ENCODE measurements at places on chromosomes 11 and 22.

GRCh38 chr11:58616594-58616993 is 5.9 kb upstream of the CNTF start:
- DNase-seq: no peak

- no peak for DNase-seq
Observed at GRCh38 chr22:36204632-36205015, 3.0 kb upstream of the APOL4 start.

DNA sequence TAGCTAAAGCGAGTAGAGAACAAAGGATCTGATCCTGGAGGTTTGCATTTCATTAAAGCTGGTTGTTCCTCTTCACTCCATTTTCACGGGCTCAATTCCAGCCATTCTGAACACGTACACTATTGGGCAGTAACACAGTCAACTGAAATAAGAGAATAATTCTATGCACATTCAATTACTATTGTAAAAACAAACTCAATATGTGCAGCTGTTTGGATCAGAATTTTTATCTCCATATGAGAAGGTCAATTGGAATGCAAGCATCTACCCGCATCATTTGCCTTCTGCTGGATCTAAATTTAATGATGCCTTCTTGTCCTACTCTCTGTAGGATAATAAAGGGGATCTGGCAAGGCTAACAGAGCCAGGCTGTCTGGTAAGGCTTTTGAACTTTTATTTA is 562.8 kb upstream of the CCDC179 start:
- no peak for DNase-seq

- DNase-seq: no peak
Observed at GRCh38 chr11:66739983-66740382, 11.0 kb upstream of the SPTBN2 start.

- DNase-seq: no peak
Observed at GRCh38 chr11:8671651-8672062, 10.8 kb downstream of the TRIM66 start.

- no peak for DNase-seq
Observed at GRCh38 chr11:128686021-128686741, 7.7 kb upstream of the FLI1 start.

DNA sequence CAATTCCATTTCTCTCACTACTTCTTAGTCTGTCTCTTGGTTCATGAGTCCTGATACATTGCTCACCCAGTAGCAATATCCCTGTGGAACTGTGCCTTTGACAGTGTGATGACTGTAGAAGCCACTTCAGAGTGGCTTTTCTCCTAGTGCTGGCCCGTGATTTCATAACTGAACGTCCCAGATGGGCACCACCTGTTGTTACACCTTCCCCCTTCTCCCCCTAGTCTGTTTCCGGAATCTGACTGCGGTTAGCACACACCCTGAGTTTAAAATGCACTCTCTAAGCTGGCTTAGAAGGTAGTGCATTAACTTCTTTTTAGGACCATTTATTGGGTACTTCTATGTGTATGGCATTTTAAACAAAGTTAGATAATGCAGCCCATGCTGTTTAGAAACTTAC is 83.0 kb downstream of the ALX4 start:
- DNase-seq: no peak

- DNase-seq: no peak
Observed at GRCh38 chr11:11044137-11044855, 186.4 kb upstream of the ZBED5 start.

DNA sequence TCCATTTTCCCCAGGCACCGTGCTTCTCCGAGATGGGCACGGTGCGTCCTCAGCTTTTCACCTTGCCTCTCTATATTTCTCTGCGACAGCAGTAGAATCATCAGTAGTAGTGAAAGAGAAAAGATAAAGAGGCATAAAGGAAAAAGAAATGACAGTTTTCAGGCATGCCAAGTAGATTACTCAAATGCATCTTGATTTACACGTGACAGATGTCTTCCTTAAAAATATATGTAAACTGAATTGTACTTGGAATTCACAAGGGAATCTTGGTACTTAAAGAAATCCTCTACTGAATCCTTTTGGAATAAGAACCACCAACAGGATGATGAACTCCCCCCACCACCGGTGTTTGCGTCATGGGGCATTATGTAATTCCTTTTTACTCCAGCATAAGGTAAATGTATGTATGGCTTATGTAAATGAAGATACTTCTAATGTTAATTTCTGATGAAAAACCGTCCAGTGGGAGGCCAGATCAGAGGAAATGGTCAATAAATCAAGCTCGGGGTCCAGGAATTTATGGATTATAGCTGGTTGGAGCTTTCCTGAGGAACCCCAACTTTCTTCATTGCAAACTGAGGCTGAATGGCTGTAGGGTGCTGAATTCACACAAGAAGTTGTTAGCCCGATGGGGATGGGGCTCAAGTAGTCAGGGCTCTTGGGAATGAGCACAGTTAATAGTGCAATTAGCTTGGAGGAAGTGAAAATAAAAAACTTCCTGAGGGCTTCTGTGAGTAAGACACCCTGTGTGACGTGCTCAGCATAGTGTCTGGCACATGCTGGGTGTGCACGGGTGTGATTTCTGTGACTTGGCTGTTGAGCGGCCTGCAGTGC is 630.4 kb downstream of the OPCML start:
- no peak for DNase-seq

DNA sequence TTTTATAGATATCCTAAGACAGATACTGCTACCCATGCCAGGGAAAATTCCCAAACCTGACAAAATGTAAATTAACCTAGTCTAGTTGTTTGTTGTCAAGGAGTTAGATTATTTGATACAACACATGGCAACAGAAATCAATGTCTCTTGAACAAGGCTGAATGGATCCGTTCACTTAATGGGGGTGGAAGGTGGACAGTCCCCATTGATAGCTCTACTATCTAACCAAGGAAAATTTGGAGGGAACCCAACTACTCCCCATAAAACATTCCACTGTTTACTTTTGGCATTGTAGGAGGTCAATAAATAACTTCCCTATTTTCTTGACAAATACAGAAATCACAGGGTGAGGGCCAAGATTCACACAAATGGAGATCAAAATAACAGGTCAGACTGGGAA is 117.9 kb upstream of the GRIA4 start:
- no peak for DNase-seq

- DNase-seq: no peak
Observed at GRCh38 chr11:69013009-69013951, at the start of gene MRGPRF. MRGPRF (minus strand) TSS chr11:69013246; CDS start chr11:69009901, 3,345 bp downstream.

DNA sequence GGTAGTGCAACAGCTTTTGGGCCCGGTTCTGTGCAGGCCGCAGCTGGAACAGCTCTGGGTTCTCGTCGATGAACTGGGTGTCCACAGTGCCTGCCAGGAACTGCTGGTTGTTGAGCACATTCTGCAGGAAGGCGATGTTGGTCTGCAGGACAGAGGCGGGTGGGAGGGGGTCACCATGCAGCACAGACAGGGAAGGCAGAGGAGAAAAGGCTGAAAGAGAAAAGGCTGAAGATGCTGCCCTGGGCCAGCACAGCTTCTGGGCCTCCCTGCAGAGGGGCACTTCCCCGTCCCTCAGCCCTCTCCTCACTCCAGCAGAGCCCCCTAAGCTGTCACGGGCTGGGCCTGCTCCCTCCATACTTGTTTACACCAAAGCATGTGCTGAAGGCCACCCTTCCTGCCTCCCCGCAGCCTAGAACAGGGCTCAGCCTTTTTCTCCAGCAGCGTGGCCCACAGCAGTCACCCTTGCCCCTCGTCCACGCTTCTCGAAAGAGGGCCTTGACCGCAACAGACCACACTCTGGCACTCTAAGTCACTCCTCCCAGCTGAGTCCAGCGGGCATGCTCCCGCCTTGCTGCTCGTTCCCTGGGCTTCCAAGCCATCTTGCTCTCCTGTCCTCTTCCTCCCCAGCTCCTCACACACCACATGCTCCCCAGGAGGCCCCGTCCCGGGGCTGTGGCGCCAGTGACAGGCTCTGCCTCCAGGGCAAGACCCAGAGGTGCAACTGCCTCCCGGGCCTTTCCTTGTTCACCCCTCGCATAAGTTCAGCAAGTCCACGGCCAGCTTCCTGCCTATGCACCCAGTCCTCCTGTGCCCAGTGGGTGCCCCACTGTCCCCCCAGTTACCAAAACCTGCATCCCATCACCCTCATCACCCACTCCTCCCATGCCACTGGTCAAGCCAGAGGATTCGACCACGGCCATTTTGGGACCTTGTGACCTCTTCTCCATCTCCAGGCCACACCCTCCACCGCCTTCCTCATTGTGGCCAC is 3.3 kb upstream of the LRFN4 start:
- no peak for DNase-seq

DNA sequence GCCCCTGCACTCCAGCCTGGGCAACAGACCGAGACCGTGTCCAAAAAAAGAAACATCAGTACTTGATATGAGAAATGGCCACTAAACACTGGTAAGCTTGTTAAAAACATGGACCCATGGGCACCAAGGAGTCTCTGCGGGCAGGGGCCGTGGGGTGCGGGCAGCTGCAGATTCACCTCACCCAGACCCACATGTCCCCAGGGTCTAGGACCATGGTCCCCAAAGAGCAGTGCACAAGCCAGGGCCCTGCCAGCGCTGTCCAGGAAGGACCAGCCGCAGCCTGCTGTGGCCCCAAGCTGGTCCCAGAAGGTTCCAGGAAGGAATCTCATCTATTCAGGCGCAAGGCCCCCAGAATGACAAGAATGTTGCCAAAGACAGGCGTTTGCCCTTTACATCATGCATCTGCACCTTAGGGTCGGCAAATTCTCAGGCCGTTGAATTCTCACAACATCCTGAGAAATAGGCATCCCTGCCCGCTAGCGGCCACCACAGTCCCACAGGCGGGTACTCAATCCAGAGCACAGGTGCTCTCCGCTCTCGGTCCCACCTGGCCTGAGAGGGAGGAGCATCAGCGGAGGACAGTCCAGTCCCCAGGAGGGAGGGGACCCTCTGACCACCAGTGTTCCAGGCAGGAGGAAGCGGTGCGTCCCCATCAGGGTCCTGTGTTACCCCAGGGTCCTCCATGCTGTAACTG is 9.5 kb downstream of the YPEL1 start:
- no peak for DNase-seq

DNA sequence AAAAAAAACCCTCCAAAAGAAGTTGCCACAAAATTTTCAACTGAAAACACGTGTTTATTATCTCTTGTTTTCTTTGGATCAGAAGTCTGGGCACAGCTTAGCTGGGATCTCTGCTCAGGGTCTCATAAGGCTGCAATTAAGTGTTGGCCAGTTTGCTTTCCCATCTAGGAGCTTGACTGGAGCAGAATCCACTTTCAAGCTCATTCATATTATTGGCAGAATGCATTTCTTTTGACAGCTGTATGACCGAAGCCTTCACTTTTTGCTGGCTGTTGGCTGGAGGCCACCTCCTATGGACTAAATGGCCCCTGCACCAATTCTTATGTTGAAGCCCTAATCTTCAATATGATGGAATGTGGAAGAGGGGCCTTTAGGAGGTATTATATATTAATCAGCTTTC is 139.6 kb downstream of the DDX10 start:
- DNase-seq: no peak

DNA sequence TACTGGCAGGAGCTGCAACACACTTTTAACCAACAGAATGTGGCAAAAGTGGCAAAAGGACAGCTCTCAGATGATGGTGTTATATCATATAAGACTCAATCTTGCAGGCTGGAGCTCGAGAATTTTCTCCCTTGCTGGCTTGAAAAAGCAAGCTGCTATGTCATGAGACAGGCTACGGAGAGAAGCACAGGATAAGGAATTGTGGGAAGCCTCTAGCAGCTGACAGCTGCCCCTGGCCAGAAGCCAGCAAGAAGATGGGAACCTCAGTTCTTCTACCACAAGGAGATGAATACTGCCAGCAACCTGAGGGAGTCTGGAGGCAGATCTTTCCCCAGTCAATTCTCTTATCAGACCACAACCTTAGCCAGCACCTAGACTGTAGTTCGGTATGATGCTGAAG is 24.6 kb downstream of the FXYD6 start:
- DNase-seq: no peak

DNA sequence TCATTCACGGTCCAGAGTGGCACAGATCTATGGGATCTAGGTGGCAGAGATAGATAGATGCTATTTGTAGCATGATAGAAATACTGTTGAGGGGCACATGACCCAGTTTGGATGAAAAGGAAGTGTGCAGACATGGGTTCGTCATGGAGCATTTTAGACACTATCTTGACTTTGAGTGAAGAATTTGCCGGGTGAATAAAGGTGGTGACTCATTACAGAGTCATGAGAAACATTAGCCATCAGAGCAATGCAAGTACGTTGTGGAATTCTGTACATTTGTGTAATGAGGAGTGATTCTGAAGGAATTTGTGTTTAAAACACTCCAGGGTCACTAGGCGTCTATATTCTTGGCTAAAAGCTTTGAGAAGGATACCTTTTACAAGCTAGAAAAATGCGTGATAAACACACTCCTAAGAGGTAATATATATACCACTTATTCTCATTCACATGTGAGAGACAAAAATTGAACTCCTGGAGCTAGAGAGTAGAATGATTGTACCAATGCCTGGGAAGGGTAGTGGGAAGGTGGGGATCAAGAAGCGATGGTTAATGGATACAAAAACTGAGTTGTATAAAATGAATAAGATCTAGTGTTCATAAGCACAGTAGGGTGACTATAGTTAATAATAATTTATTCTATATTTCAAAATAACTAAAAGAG is 593.7 kb upstream of the LUZP2 start:
- DNase-seq: no peak

- no peak for DNase-seq
Observed at GRCh38 chr11:76302996-76303395, 77.9 kb downstream of the THAP12 start.

DNA sequence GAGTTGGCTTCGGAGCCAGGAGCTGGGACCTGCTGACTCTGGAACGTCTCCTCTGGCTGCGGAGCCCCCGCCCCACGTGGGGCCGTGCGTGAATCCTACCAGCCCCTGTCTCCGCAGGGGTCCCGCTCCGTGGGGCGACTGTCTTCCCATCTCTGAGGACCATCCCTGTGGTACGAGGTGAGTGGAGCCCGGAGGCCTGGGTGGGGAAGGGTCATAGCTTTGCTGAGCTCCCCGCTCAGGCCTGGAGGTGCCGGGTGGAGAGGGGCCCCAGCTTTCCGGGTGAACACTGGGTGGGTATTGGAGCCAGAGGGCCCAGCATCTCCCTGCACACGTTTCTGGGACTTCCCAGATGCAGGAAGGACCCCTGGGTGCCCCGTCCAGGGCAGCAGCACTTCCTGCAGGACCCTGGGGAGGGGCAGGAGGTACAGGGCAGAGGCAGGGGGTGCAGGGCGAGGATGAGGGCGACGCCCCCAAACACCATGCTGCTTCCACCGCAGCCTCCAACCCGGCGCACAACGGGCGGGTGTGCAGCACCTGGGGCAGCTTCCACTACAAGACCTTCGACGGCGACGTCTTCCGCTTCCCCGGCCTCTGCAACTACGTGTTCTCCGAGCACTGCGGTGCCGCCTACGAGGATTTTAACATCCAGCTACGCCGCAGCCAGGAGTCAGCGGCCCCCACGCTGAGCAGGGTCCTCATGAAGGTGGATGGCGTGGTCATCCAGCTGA is 3.8 kb downstream of the MUC5AC start:
- no peak for DNase-seq

DNA sequence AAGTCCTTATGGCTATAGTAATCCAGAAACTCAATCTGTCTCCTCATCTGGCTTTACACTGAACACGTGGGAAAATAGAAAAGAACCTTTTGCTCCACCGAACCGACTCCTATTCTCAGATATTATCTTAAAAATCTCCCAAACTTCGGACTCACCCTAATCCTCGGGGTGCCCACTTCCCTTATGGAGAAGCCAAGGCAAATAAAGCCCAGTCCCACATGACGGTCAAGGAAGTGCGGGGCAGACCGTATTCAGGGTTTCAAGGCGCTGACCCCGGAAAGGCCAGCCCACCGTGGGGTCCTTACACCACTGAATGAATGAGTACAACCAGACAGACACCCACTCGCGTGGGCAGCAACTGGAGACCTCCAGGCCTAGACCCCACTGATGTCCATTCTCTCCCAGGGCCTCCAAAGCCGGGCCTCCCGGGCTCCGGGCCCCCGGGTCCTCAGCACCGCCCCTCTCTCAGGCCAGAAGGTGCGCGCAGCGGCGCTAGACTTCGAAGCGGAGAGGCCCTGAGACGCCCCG is 489 bp downstream of the NUP98 start:
- DNase-seq: no peak
